ENCODE measurements at places on chromosomes 1 and 21. TPM values are rescaled to one million over a fixed set of nuclear protein-coding genes. Genes with fewer than 3 reads are reported as not detected.

DNA sequence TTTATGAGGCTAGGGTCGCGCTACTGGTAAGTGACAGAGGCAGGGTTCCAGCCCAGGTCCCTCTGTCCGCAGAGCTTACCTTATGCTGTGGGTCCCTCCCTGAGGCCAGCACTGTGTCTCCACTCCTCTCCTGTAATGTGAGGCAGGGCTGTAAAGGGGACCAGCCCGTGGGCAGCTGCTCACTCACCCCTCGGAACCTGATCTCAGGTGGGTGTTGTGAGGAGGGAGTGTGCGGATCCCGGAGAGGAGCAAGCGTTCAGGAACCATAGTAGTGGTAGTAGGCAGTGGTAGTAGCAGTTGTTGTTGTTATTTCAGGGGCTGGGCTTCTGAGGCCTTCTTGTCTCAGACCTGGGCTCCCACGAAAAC lies 1.7 kb downstream of the ZC3H12A start:
- DNase-seq = no peak

DNA sequence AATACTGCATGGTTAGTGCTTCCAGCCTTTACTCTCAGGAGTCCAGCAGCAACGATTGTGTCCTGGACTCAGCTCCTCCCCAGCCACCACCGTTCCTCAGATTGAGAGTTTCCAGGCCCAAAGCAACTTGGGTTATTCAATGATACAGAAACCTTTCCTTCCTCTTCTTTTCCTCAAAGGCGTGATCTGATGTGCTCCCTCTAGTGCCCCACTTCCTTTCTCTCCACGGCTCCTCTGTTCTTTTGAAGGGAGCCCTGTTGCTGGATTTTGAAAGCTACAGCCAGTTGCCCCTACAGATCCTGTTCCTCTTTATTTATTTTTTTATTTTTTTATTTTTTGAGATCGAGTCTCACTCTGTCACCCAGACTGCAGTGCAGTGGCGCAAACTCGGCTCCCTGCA lies 14.1 kb downstream of the CRP start:
- no peak for DNase-seq

GRCh38 chr1:115702959-115703358 lies 61.2 kb downstream of the VANGL1 start:
- DNase-seq = no peak

DNA sequence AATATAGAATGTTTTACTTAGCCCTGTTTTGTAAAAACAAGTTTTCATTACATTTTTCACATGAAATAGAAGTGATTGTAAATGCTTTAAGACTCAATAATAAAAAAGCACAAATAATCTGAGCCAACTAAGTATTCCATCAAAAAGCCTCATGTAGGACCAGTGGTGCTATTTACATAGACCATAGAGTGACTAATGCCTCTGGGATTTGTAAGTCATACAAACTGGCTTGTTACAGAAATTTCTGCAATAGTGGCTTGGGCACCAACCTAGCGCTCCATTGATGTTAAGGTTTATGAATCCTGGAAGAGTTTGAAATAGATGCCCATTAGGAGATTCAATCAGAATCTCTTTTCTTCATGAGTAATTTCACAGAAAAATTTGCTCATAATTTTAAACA lies 31.9 kb downstream of the ZMYM1 start:
- no peak for DNase-seq

DNA sequence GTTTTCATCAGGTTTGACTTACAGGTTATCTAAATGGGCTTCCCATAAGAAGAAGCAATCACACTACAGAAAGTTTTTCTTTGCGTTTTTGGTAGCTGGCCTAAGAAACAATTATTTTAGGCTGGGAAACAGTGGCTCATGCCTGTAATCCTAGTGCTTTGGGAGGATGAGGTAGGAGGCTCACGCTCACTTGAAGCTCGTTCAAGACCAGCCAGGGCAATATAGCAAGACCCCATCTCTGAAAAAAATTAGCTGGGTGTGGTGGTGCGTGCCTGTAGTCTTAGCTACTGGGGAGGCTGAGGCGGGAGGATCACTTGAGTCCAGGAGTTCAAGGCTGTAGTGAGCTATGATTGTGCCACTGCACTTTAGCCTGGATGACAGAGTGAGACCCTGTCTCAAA lies 1.6 kb upstream of the REN start:
- no peak for DNase-seq

GRCh38 chr1:207109004-207109403 lies 5.0 kb downstream of the C4BPA start:
- no peak for DNase-seq

DNA sequence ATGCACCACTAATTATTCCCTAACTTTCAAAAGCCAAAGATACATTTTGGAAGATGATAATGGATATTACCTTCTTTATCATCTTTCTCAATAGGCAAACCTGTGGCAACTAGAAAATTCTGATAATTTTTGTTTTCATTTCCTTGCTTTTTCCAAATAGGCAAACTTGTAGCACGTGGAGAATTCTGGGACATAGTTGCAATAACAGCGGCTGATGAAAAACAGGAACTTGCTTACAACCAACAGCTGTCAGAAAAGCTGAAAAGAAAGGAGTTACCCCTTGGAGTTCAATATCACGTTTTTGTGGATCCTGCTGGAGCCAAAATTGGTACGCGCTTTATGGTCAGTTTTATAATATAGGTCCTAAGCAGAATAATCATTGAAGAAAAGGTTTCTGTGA lies 1.5 kb downstream of the FPGT start:
- DNase-seq = no peak

DNA sequence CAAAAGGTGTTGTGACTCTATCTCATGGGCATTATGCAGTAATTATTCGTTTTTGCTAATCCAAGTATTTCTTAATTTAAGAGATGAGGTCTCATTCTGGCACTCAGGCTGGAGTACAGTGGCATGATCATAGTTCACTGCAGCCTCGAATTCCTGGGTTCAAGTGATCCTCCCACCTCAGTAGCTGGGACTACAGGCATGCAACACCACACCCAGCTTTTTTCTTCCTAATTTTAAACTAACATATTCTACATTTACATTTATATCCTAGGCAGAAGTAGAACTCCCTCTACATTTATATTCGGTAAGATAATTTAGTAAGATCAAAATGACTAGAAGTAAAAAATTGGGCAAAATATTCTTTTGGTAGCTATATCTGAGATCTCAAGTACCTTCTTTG lies 50.5 kb upstream of the RBM34 start:
- no peak for DNase-seq

DNA sequence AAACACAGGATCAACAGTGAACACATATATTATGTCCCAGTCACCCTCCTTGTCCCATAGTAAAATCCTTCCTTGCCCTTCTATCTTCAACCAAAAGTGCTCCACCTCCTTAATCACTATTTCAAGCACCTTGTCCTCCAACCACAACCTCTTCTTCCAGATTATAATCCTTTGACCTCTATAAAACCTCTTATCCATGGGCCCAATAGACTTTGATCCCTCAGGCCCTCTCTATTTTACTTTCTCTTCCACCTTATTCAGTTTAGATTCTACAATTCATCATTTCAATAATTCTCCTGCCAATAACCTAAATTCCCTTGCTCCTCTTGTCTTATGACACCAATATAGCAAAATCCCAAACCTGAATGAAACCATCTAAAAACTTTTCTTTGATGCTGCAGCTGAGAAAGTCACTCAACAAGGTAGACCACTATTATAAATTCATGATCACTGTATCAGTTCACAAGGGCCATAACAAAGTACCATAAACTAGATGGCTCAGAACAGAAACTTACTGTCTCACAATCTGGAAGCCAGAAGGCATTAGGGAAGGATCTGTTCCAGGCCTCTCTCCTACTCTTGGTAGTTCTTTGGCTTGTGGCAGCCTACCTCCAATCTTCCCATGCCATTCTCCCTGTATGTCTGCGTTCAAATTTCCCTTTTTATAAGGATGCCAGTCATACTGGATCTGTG lies 24.8 kb downstream of the EPS15 start:
- DNase-seq = no peak

SEMA6C gene
- 15.0 TPM for total RNA-seq

GRIK1 gene
- total RNA-seq = 5.4 TPM

AMY1A gene
- total RNA-seq = not detected

MANEAL gene
- total RNA-seq = 1.4 TPM

RCAN3 gene
- 9.5 TPM for total RNA-seq

MAP3K21 gene
- total RNA-seq = 6.4 TPM

DAB1 gene
- total RNA-seq = 1.2 TPM
